Panc1 (cell line): ENCODE measurements at places on chromosomes 2 and 18.

GRCh38 chr2:128261245-128262128, 57.2 kb downstream of the HS6ST1 start:
- DNase-seq: no peak

DNA sequence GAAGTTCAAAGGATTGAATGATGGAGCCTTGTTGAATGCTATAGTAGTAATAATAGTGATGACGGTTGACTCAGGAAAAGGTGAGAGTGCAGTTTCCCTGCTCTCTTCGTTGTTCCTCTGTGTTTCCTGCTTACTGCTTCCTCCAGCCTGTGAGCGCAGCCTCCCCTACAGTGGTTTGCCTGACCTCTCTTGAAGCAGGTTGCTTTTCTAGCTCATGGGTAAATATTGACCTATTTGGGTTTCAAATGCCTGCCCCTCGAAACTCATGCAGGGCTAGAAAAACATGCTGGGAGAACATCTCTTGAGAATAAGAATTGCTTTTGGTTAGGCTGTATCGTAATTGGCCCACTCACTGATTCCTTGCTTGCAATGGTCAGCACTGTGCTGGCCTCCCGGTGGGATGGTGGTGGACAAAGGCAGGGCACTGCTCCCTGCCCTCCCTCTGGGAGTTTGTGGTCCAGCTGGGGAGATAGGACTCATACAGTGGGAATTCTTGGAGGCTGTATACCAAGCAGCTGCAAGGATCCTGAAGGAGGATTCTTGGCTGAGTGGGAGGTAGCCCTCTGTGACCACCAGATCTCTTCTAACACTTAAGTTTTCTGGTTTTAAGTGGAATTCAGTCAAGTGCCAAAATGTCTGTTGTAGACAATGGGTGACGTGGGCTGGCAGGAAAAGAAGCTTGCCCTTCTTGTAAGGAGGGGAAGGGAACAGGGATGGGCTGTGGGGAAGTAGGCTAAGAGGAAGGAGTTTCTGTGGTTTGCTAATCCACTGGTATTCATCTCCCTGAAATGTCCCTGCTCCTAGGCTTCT, 5.4 kb upstream of the RNF181 start:
- DNase-seq: no peak

GRCh38 chr2:47072018-47072691, 83.0 kb downstream of the STPG4 start:
- no peak for DNase-seq

DNA sequence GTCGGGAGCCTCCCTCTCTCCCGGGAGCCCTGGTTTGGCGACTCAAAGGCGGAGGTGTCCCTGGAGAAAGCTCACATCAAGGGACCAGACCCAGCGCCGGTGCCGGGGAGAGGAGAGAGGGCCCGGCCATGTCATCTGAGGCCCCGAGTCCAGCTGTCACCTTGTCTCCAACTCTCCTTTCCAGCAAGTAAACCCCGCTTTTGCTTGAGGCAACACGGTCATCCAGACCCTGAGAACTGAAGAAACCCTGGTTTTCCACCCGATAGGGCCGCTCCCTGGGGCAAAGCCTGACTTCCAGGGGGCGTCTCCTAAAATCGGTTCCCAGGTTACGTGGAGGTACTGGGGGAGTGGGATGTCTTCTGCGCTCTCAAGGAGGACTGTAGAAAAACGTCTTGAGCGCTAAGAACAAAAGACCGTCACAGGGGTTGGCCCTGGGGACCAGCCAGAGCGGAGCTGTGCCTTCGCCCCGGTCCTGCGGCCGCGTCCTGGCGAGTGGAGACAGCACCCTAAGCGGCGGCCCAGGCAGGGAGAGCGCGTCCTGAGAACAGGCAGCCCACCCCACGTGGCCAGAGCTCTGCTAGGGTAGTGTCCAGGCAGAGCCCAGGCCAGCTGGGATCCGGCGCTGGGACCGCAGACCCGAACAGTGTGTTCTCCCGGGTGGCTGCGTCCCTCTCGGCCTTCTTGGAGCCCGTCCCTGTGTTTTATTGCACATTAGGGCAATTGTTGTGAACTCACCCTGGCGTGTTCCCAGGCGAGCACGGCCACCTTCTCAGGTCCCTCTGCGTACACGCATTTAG, 55.7 kb downstream of the TMEM18 start:
- no peak for DNase-seq

DNA sequence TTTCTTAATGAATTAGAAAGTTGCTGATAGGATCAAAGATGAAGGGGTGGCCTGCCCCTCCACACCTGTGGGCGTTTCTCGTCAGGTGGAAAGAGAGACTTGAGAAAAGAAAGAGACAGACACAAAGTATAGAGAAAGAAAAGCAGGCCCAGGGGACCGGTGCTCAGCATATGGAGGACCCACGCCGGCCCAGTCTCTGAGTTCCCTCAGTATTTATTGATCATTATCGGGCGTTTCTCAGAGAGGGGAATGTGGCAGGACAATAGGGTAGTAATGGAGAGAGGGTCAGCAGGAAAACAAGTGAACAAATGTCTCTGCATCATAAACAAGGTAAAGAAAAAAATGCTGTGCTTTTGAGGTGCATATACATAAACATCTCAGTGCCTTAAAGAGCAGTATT, 144.3 kb downstream of the CCDC102B start:
- no peak for DNase-seq

- no peak for DNase-seq
Measured at GRCh38 chr2:201680743-201681142, 17.7 kb downstream of the MPP4 start.

DNA sequence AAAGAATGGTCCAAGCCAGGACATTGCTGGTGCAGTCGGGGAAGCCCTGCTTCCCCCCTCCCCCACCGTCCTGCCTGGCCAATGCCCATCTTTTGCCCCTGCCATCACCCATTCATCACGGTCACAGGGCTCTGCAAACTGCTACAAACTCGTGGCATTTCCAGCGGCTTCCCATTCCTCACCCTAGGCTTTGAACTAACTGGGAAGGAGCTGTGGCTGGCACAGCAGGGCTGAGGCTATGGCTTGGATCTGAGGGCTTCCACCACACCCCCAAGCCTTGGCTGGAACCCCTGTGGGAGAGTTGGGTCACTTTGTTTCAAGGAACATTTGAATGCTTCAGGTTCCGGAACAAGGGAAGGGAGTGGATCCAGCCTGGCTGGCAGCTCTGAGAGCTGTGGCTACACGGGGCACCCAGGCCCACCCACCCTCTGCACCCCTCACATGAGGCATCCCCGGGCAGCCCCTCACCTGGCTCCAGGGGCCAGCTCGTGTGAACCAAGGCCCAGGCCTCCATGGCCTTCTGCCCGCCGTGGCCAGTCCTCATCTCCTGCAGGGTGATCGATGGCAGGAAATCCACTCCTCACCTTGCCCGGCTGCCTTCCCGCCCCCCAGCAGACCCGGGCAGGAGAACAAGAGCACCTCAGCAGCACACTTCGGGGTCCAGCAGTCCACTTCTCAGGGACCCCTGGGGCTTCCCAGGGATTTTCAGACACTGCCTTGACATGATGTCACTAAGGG, 58.8 kb upstream of the OTOS start:
- DNase-seq: no peak
